ENCODE measurements at places on chromosomes 3 and 15.

DNA sequence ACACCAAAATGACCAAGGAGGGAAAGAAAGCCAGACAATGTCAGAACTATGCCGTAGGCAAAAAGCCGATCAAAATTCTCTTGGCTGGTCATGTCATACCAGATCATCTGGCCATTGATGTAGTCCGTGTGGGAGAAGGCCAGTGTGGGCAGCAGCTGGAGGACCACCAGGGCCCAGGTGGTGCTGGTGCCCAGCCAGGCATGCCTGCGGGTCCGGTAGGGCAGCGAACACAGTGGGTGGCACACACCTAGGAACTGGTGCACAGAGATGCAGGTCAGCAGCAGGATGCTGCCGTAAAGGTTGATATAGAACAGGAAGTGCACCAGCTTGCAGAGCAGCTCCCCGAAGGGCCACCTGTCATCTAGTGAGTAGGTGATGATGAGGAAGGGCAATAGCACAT lies 39.5 kb downstream of the MFSD1 start:
- no peak for DNase-seq

- DNase-seq: no peak
Observed at GRCh38 chr3:48748754-48749153, 31.7 kb upstream of the IP6K2 start.

DNA sequence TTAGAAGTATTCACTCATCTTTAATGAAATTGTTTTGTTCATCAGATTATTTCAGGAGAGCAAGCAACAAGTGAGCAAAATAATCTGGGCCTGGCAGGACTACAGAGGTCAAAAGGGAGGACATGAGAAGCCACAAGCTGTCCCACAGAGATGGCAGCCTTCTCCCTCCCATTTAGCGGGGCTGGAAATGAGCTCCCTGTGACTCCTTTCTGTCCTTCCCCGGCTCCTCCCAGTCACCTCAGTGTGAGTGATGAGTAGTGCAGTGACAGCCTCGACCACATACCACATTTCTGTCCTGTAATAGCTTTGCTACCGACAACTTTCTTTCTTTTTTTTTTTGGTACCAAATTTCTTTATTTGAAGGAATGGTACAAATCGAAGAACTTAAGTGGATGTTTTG lies 38.0 kb downstream of the RAB7A start:
- DNase-seq: no peak

DNA sequence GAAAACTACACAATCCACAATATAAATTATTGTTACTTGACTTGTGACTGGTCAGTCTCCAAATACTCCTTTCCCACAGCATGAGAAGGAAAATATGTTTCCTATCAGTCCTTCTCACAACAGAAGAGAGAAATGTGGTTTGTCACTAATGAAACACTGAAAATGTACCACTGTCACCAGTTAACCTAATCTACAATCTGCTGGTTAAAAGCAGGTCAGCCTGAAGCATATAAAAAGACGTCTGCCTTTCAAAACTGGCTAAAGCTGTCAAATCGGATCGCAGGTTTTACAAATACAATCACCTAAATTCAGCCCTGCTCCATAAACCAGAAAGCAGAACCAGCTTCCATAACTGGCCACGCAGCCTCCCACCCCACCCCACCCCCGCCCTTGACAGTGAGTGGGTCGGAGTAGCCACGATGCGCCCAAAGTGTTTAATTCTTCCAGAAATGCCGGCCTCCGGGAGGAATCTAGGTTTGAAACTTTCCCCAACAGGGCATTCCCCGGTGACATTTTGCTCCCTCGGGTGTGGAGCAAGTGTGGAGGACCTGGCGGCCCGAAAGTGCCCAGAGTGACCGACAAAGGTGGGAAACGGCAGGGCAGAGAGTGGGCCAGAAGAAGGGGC lies 682 bp downstream of the ETFA start:
- DNase-seq: no peak

DNA sequence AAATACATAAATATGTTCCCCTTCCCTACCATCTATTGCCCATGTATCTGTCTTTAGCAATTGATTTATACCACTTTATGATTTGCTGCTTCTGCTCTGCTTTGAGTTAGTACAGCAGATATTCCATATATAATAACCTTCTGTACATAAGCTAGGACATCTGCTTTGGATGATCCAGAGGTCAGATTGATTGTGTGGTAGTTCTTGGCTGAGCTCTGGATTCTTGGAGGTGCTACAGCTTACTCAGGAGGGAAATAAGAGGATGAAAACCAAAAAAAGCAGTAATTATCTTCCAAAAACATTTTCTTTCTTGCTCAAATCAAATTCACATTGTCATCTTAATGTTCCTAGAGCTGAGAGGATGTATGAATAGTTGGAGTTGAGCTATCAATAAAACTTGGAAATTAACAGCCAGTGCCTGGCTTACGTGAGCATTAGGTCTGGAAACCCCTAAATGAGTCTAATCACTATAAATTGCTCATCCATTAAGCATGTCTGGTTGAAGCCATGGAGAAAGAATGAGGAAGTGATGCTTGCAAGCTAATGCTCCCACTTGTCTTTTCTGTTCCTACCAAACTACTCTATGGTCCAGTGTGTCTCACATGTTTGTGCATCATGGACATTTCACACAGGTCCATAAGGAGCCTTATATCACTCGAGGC lies 36.3 kb upstream of the TMEM42 start:
- no peak for DNase-seq

DNA sequence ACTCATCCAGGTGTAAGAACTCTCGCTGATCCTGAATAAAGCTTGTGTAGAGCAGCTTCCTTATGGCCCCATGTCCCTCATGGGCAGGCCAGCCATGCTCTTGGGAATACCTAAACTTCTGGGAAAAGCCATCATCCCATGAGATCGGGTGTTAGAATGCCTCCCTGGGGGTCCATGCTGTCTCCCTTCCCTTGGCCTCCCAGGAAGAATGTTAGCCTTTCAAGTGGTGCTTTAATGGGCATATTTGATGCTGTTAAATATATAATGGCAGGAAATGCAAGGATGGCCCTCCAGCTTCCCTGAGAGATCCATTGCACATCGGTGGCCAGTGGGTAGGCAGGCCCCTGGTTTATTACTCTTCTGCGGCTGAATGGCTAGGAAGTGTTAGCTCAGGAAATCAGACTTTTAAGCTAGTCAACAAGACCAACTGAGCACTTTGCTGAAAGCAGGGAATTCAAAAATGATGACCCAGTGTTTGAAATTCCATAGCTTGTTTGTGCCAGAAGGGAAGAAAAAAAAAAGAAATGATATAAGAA lies 60.5 kb upstream of the LRTM1 start:
- DNase-seq: no peak

DNA sequence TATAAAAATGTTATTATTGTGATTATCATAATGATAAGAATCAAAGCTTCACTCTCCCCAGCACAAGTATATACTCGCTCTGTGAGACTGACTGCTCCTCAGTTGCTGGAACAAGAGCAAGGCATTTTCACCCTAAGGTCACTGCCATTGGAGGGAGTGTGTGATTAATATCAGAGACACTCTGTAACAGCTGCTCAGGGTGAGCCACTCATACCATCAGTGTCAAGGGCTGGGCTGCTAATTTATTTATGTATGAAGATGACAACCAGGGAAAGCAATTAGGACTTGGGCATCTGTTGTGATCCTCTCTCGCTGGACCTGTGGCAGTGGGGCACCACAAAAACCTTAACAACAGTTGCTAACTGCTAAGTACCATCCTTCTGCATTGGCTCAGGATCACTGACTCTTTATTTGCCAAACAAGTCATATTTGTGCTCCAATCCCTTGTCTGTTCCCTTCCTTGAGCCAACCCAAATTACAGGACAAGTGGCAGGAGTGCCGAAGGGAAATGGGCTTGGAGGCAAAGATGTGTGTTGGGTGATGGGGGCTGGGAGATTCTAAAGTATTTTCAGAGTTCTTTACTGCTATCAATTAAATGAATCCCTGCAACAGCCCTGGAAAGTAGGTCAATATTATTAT lies 297.5 kb upstream of the STT3B start:
- no peak for DNase-seq

DNA sequence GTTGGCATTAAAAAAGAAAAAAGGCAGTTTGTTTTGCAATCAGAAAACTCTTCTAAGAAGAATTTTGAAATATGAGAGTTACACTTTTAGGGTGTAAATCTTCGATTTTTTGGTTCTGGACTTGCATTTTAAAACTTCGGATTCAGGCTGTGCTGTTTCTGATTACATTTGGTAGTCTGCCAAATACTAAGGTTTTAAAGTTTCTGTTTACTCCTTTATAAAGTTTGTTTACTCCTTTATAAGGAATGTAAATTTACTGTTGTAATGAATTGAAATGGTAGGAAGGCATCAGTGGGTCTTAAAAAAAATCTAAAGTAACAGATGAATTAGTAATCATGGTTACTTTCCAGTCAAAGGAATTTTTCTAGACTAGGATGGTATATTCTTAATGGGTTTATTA lies 14.1 kb downstream of the FXR1 start:
- no peak for DNase-seq

- DNase-seq: no peak
Observed at GRCh38 chr3:133899311-133899710, 3.6 kb upstream of the RAB6B start.
